Stimulated activated CD8-positive, alpha-beta memory T cell treated with anti-CD3 and anti-CD28 coated beads, Interleukin-4, amount 100 ng/mL, for 4 hours (primary cell): ENCODE measurements at places on chromosomes 11 and 22.

GRCh38 chr11:18264035-18264434 lies 2.0 kb upstream of the SAA1 start:
- DNase-seq, result no peak

- DNase-seq, result peak; percentile 14
These were observed 29.0 kb upstream of the API5 start for GRCh38 chr11:43282607-43283440.

DNA sequence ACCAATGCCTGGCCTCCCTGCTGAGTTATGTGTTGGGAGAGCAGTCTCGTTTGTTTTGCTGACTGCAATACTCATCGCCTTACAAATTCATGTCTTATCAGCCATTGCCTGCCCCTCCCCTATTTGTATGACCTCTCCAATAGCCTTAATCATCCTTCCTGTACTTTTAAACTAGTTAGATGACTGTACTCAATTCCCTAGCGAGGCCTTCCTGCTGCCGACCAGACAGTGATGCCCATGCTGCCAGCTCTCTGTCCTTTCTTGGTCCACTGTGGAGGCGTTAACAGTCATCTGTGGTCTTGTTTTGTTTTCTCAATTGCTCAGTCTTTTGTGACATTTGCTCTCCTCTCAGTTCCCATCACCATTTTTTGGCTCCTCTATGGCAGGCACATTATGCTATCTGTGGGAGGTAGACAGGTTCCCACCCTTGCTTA lies 20.3 kb upstream of the YPEL1 start:
- no peak for DNase-seq

- DNase-seq, result no peak
These were observed 71.4 kb upstream of the OR9G4 start for GRCh38 chr11:56819916-56820315.

GRCh38 chr22:36257308-36257707 lies 4.4 kb downstream of the APOL1 start:
- DNase-seq, result no peak

- no peak for DNase-seq
These were observed 861.2 kb downstream of the OPCML start for GRCh38 chr11:132670921-132671675.

GRCh38 chr22:46121523-46122287 lies 28.6 kb upstream of the PPARA start:
- no peak for DNase-seq

DNA sequence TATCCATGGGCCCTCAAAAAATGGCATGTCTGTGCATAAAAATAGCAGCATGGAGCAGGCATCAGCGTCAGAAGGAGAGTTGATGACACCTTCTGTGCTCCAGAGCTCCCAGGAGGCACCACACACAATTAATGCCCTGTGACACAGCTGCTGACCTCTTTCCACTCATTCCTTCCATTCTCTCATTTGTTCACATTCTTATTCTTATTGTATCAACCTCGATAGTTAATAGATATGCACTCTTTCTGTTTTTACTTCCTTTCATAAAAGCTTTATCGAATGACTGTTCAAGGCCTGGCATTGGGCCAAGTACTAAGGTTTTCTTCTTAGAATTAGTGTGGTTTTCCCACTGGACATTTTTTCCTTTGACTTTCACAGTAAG lies 266.0 kb upstream of the MTNR1B start:
- DNase-seq, result no peak

- DNase-seq, result no peak
These were observed 241.4 kb downstream of the BRD1 start for GRCh38 chr22:49586244-49586748.

- no peak for DNase-seq
These were observed 15.5 kb upstream of the ST3GAL4 start for GRCh38 chr11:126339863-126340434.

DNA sequence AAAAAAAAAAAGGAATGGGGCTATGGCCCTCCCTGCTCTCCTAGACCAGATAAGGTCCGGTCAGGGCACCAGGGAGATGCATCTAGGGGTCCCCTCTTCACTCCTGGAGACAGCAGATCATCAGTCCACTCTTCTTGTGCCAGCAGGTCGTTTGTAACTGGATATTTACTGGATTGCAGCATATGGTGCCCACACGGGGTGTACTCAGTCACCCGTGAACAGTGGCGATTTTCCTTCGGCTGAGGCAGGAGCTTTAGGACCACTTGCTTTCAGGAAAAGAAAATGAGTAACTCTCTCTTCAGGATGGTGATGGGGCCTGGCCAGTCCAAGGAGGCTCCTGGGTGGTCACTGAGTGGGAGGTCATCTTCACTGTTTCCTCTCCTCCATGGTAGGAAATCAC lies 38.3 kb upstream of the RAB1B start:
- DNase-seq, result no peak

- no peak for DNase-seq
These were observed 14.4 kb downstream of the KCNQ1 start for GRCh38 chr11:2459016-2459725.

DNA sequence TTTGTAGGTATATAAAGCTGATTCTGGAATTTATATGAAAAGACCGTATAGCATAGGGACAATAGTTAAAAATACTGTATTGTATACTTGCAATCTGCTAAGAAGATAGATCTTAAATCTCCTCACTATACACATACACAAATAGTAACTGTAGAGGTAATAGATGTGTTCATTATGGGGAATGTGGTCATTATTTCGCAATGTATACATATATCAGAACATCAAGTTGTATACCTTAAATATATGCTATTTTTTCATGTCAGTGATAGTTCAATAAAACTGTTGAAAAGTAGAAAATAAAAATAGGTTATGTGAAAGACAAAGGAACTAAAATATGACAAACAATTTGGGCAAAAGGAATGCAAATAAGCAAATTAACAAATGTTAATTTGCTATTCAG lies 35.2 kb upstream of the LIN7C start:
- no peak for DNase-seq

- no peak for DNase-seq
These were observed 115.4 kb upstream of the SEZ6L start for GRCh38 chr22:26053737-26054316.

GRCh38 chr11:60777572-60777971 lies 7.6 kb upstream of the MS4A10 start:
- DNase-seq, result no peak

GRCh38 chr11:79461144-79461543 lies 20.3 kb upstream of the TENM4 start:
- DNase-seq, result no peak

- peak; percentile 29 for DNase-seq
These were observed 116.2 kb downstream of the ETS1 start for GRCh38 chr11:128471138-128471661.

- DNase-seq, result no peak
These were observed 29.4 kb downstream of the IL18 start for GRCh38 chr11:112134473-112134872.

DNA sequence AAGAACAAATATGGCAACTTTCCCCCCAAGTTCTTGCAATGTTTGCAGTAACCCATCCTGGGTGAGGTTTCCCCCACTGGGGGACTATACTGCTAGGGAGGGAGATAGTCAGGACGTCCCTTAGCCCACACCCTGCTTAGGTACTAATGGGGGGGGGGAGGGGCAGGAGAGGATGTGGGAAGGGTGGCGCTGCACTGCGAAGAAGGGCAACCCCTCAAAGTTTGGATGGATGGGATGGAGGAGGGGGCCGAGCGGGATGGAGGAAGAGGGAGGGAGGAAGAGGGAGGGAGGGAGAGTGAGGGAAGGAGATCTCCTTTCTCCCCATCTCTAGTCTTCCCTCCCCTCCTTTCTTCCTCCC lies 100.6 kb upstream of the HSD17B12 start:
- no peak for DNase-seq

GRCh38 chr11:84720706-84721402 lies 906.3 kb downstream of the DLG2 start:
- DNase-seq, result no peak

DNA sequence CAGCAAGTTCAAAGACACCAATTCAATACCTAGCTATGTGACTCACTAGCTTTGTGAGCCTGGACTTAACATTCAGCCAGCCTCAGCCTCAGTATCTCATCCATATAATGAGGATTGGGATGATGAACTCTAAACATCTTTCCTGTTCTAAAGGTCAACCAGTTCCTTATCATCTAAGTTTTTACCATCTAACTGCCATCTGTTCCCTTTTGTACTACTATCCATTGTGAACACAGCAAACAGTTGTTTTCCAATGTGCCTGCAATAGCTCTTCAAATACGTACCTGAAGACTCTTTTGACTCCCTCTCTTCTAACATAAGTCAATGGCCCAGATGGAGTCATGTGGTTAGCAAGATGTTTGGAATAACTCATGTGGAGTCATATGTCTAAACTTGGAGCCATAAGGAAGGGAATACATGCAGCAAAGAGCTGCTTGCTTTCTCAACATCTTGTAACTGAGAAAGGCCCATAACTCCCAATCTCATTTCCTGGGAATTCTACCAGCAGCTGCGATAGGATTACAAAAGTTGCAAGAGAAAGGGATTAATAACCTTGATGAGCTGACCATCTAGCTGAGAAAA lies 19.4 kb downstream of the SYTL2 start:
- DNase-seq, result no peak

- no peak for DNase-seq
These were observed 276.4 kb upstream of the PLET1 start for GRCh38 chr11:112537026-112537425.

- no peak for DNase-seq
These were observed 61.2 kb downstream of the TSPAN18 start for GRCh38 chr11:44787981-44788380.

DNA sequence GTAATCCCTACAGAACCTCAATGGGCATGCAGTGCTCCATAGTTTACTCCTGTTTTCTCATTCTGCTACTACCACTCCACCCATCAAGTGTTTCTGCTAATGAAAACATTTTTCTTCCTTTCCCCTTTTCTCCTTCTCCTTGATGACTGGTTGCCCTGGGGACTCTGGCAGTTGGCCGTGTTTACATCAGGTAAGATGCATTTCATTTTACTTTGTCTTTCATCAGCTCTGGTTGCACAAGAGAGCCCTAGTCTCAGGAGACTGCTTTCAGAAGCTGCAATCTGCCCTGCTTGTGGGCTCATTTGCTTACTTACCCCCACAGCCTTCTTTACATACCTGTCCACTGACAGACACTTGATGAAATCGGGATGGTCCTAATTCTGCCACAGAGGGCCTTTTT lies 19.6 kb upstream of the LIMK2 start:
- DNase-seq, result no peak

- no peak for DNase-seq
These were observed 63.3 kb downstream of the TRIM44 start for GRCh38 chr11:35725885-35726284.

DNA sequence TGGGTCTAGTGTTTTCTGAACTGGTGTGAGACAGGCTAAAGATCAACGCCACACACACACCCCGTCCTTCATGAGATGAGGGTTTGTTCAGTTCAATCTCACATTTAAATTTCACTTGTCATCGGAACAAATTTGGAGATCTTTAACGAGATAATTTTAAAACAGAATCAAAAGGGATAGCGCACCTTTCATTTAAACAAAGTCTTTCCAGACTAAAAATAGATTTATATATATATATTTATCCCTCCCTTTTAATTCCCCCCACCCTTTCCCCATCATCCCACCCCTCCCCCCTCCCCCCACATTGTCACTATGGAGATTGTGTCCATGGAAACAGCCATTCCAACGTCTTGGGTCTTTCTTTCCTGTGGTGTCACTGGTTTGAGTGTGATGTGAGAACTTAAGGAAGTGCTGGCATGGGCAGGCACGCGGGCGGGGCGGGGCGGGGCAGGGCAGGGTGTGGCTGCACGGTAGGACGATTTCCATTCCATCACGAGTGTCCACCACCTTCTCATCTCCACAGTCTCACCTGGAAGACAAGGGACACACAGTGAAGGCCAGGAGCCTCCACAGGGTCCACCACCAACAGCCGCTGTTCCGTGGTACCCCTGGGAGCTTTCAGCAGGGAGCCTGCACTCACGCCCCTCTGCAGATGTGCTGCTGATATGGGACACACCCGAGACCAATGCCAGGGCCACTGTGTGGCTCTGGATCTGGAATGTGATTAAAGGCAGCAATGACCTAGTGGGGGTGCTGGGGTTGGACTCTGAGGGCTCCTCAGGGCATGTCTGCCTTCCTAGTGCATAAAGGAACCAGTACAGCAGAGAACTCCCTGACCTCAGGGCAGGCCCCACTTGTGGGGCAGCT lies 30.5 kb upstream of the CYP2D6 start:
- DNase-seq, result no peak

DNA sequence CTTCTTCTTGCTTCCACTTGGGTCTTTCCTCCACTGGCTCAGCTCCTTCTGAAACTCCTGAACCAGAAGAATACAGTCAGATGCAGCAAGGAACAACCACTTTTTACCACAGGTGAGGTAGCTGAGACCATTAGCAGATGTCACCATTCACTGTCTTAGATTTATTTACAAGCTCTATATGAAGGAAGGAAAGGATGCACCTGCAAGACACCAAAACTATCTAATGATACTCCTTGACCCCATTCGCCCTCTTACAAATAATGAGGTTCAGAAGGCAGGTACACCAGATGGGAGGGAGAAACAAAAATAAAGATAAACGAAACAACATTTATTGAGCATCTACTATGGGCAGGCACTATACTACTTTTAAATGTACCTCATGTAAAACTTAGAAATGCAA lies 10.3 kb downstream of the TFIP11 start:
- DNase-seq, result no peak

DNA sequence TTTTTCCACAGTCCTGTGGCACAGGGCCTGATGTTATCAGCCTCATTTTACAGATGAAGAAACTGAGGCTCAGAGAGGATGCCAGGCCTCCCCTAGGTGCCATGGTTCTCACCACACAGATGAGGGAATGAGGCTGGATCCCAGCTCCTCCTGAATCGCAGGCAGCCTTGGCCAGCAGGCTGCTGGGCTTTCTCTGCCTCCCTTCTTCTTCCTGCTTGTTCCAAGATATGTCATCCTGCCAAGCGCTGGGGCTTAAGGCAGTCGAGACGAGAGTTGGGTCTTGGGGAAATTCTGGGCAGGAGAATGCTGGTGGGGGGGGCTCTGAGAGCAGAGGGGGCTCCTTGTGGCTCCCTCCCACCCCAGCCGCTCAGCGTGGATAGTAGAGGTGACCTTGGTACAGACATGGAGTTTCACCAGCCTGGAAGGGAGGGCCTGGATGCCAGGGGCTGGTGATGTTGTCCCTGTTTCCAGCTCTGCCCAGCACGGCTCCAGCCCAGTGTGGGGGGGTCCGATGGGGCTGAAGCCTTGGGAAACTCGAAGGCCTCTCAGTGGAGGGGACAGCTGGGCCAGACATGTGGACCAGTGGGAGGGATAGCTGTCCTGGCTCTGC lies 16.6 kb upstream of the MPPED1 start:
- no peak for DNase-seq

- DNase-seq, result no peak
These were observed 165.0 kb downstream of the UVRAG start for GRCh38 chr11:75980031-75980430.

DNA sequence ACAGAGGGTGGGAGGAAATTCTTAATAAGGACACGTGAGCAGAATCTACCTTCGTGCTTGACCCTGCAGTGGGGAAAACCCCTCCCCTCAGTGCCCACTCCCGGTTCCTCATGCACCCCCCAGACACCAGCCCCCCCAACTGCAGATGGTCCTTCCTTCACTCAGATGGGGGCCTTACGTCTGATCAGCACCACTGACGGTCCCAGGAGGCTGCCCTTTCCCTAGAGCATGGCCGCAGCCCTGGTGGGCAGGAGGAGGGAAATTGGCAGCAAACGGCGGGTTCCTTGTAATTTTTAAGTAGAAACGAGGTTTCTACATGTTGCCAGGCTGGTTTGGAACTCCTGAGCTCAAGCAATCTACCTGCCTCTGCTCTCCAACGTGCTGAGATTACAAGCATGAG lies 477.7 kb downstream of the TBC1D22A start:
- DNase-seq, result no peak

- no peak for DNase-seq
These were observed 6.8 kb downstream of the STX3 start for GRCh38 chr11:59761993-59762392.

- DNase-seq, result no peak
These were observed 16.5 kb downstream of the LRRC10B start for GRCh38 chr11:61524963-61525587.
